ENCODE measurements at places on chromosomes 2 and 18.

DNA sequence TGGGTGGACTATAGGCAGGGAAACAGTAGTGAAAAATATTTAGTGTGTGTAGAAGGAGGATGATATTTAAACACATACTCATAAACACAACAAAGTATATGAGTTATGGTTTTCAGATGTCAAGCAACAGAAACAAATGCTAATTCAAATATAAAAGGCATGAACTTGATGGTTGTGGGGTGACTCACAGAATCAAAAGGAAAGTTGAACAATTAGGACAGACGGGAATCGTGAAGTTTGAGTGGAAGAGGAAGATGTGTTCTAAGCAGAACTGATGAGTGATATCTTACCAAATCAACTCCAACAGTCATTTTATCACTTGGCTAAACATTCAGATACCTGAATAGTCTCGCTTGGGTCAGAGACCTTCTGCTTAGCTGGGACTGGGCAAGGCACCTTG lies 53.6 kb upstream of the ITGA6 start:
- no peak for DNase-seq

GRCh38 chr2:142755191-142755590 lies 122.3 kb upstream of the KYNU start:
- DNase-seq = no peak

DNA sequence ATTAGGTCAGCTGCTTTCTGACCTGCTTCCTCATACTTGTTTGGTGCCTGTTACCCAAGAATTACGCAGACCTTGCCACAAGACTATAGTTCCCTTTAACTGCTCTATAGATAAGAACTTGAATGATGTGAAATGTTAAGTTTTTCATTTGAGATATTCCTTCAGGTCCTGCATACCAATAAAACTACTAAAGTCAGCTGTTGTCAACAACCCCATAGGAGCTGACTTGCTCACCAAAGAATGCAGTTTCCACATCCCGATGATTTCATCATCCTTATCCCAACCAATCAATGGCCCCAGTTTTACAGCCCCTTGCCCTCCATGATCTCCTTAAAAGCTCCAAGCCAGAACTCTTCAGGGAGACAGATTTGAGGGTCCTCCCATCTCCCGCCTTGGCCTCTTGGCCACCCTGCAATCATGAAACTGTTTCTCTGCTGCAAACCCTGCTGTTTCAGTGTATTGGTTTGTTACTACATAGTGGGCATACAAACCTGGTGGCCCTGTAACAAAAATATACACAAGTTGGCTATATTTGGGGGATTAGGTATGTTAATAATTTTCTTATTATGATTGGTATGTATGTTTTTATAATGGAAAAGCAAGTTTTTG lies 396.3 kb upstream of the CHST9 start:
- no peak for DNase-seq

GRCh38 chr2:230429513-230429912 lies 13.5 kb downstream of the SP100 start:
- no peak for DNase-seq

DNA sequence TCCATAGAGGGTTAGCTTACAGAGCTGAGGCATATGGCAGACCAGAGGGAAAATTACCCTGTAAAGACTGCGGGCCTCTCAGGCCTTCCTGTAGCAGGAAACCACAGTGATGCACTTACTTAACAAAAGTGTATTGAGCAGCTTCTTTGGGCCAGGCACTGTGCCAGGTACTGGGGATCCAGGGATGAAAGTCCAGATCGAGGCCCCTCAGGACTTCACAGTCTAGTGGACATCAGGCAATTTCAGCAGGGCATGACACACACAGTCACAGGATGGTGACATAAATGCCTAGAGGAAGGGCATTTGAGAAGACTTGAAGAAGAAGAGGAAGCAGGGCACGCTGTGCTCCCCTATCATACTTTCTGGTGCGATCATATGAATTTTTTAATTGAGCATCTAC lies 71.7 kb downstream of the MARCO start:
- no peak for DNase-seq

- no peak for DNase-seq
These were observed 142.4 kb upstream of the ZNF236 start for GRCh38 chr18:76679945-76680344.

GRCh38 chr18:9809697-9810096 lies 76.1 kb upstream of the TXNDC2 start:
- DNase-seq = no peak

DNA sequence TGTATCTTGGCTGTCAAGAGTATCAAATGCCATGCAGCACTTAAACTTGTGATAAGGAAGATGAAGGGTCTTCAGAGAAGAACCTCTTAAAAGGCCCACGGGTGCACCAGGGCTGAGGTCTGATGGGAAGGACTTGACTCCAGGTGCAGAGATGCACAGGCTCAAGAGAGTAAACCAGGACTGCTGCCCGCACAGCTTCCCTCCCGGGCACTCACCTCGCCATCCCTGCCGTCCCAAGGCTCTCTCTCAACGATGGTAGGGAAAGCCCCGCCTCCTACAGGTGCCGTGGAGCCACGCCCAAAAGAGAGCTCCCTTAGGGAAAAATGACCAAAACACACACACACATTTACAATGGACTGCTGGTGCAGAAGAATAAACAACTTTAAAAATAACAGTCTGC lies 27.9 kb downstream of the PDIA6 start:
- no peak for DNase-seq

DNA sequence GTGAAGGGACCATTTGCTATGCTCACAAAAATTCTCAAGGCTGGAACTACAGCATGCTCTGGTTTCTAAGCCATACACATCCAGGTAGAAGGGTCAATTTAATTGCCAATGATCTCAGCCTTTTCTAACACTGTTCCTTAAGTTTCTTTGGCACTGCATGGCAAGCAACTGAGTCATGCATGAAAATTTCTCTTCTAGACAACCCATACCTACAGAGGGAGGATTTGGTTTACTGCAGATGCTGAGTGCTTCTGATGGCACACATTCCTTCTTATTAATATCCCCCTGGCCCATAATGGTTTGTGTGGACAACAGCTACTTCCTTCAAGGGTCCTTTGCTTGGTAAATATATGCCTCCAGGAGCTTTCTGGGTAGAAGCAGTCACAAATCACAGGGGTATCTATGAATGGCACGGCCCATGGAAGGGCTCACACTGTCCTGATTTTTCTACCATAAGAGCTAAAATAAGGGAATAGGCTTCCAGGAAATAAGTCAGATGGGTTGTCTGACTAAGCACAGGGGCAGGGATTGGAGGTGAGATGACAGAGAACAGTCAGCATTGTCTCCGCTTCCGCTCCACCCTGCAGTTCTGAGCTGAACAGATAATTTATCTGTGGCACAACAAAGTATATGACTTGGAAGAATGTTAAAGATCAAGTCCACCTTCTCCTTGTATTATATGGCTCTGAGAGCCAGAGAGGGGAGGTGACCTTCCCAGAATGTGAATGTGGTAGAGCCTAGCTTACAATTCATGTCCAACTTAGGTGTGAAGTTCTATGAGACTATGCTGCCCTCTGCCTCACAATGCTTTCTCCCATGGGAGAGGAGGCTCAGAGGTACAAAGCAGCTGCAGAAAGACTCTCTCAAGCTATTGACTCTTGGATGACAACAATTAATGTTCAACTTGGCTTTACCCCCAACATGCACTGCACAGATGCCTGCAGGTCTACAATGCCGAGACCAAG lies 199.2 kb upstream of the TNP1 start:
- DNase-seq = no peak

GRCh38 chr18:2893056-2893455 lies 46.2 kb downstream of the EMILIN2 start:
- DNase-seq = no peak

DNA sequence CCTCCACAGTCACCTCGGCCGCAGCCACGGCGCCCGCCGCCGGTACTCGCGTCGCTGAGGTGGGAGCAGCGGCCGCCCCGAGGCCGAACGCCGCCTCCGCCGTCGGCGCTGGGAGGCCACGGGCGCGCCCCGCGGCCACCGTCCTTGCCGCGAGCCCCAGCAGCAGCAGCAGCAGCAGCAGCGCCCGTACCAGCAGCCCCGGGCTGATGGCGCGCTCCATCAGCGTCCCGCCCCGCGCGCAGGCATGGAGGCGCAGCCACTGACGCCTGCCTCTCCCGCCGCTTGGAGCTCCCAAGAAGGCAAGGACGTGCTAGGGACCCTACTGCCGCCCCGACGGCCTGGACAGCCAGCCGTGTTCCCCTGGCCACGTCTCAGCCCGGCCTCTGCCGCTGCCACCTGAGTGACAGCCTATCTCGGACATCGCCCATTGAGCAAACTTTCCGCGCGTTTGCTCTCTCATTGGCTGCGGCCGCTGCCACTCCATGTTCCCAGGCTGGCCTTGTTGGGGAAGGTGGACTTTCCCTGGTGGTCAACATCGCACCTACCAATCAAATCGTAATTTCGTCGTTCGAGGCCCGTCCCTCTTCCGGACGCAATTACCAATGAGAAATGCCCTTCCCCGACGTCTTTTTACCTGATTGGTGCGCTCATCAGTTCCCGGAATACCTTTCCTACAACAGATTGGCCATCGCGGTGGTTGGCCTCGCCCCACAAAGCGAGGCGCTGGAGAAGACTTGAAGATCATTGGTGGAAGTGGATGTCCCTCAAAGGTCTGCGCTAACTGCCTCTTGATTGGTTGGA lies at the start of gene EIF2AK3:
Gene EIF2AK3, minus strand, starts transcription at position 410 of the 801 bp plus-strand sequence. Its CDS starts 190 bp downstream, at position 220.
- peak; percentile 99 for DNase-seq

- DNase-seq = no peak
These were observed 47.0 kb downstream of the LRP2 start for GRCh38 chr2:169315357-169315756.

DNA sequence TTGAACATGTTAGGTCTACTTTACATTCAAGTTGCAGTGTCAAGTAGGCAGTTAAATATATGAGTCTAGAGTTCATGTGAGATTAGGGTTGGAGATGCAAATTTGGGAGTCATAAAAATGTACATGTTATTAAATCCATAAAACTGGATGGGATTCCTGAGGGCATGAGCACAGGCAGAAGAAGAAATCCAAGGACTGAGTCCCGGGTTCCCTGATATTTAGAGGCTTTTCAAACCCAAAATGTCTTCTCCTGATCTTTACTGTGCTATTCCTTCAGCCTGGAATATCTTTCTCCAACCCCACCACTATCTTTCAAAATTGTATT lies 23.3 kb upstream of the EXOC6B start:
- DNase-seq = no peak

DNA sequence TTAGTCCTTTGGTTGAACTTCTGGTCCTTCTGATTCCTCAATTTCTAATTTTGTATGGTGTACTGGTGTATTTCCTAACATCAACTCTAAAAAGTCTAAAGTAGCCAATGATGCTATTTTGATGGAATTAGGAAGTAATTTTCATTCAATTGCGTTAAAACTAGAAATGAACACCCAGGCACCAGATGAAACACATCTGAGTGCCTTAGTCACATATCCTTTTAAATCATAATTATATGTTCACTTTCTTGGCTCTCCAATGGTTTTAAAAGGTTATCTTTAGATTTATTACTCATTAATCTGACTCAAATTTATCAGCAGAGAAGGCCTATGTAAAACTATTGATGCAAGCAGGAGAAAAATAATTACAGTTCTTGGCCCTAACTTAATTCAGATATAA lies 119.7 kb downstream of the GAREM1 start:
- DNase-seq = no peak

GRCh38 chr2:194203898-194204297 lies 1453.1 kb upstream of the SLC39A10 start:
- no peak for DNase-seq

DNA sequence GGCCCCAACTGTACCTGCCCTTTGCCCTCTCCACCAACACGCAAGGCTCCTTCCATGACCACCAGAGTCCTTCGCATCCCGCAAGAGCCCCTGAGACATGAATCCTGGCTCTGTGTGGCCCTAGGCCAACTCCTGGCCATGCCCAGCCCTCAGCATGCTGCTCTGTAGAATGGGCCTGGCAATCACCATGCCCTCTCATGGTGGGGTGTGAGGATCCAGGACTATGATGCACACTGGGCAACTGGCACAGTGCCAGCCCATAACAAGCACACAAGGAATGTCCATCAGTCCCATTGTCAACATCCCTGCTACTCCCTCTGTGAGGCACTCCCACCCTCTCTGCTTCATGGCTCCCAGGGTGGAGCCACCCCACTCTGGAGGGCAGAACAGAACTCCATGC lies 44.7 kb downstream of the FER1L5 start:
- DNase-seq = no peak

GRCh38 chr2:57182916-57183315 lies 863.7 kb upstream of the VRK2 start:
- DNase-seq = no peak

DNA sequence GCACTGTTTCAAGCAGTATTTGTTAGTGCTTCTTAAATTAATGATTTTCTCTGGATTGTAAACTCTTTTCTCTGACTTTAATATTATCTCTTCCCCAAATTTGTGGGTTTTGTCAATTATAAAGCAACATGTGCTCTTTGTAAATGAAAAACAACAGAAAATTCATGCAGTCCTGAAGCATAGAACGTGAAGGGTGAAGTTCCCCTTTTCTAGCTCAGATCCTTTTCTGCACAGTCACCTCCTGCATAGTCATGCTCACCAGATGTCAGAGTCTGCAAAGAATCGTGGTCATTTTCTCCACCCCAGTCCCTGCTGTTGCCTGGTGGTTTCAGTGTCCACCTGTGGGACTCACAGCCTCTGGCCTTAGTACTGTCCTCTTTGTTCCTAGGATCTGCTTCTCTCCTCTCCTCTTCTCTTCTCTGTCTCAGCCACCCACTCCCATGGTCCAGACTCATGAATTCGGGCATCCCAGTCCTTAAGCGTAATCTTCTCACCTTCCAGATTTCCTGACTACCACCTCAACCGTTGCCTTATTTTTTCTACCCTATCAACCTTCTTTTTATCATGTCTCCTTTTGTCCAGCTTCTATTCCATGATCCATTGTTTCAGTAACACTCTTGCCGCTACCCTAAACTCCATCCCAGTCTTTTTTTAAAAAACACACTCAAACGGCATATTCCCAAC lies 229.1 kb downstream of the RTP5 start:
- DNase-seq = peak; percentile 28

DNA sequence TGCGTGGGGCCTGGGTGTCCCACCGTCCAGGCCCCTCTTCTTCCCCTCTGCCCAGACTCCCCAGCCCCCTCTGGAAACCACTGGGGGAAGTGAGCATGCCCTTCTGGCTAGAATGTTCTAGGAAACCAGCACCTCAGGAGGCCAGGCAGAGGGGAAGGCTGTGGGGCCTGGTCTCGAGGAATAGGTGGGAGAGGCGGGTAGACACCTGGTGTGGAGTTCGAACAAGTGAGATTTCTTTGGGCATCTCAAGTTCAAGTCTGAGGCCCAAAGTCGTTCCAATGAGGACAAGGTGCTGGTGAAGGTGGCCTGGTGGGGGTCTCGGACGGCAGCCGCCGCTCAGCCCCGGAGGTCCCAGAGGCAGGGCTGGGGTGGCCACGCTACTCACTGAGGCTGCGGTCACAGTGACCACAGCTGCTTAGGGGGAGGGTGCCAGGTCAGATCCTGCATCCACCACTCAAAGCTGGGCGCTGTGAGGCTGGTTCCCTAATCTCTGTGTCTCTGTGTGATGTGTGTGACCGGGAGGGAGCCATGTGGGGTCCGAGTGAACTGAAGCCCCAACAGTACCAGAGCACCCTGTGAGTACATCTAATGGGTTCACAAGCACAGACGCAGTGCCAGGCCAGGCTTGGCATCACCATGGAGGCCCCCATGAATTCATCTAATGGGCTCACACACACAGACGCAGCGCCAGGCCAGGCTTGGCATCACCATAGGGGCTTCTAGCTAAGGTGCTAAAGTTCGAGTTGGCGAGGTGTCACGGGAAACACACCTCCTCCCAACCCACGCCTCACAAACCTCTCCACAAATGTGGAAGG lies 26.5 kb upstream of the PXDN start:
- DNase-seq = no peak

GRCh38 chr2:45275806-45276205 lies 266.6 kb upstream of the SIX2 start:
- DNase-seq = no peak

GRCh38 chr18:23994361-23994902 lies 20.1 kb upstream of the TTC39C start:
- DNase-seq = peak; percentile 53

GRCh38 chr2:168212866-168213265 lies 34.5 kb downstream of the STK39 start:
- no peak for DNase-seq

Measured in CD4-positive, alpha-beta T cell treated with Interleukin-4 for 1 hour (primary cell).